ENCODE measurements at places on chromosomes 7 and 10. TPM values are rescaled to one million over a fixed set of nuclear protein-coding genes. Genes with fewer than 3 reads are reported as not detected.
A peak's percentile ranks its signal among the peaks of the same experiment; 100 is the strongest.

ELFN1 gene
- total RNA-seq, result 11.0 TPM

DNA sequence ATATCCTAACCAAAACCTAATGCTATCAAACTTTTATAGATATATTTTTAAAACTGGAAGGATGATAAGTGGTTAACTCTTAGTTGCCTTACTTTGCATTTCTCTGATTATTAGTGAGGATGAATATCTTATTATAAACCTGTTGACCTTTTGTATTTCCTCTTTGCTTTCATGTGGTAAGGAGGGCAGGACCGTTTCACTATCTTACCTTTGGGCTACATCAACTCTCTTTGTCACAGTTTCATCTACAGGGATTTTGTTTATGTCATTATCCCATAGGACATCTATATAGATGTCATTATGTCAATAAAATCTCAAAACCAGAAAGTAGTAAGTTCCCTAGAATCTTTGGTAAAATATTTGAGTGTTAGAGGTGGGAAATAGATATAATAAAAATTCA lies 219.3 kb downstream of the THSD7A start:
- no peak for ATAC-seq

- ATAC-seq, result no peak
Observed at GRCh38 chr7:50156163-50156562, 63.1 kb upstream of the ZPBP start.

DNA sequence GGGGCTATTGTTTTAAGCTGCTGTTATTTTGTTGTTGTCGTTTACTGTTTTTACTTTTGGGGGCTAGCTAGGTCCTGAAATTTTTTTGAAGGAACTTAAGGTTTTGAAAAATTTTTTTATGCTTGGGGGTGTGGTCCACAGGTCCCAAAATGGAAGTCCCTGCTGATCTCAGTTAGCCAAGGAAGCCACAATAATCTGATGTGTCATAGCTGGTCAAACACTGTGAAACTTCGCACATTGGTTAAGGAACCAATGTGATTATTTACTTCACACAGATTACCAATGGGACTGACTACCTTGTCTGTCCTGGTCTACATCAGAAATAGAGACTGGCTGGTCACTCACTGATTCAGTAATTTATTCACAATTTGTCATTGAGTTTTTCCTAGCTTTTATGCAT lies 29.5 kb upstream of the HYCC1 start:
- no peak for ATAC-seq

DNA sequence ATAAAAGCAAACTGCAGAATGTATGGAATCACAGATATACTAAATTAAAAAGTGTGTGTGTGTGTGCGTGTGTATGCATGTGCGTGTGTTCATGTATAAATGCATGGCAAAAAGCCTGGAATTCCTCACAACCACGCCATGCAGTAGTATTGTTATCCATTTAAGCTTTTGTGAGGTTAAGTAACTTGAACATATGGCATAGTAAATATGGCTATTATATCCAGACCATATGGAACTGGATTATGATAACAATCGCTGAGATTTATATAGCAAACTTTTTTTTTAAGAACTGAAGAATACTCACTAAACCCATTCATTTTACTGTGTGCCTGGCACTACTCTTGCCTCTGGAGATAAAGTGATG lies 22.3 kb upstream of the NANOS1 start:
- ATAC-seq, result peak; percentile 23
